ENCODE measurements at places on chromosomes 12 and 14. TPM values are rescaled to one million over a fixed set of nuclear protein-coding genes. Genes with fewer than 3 reads are reported as not detected.

DNA sequence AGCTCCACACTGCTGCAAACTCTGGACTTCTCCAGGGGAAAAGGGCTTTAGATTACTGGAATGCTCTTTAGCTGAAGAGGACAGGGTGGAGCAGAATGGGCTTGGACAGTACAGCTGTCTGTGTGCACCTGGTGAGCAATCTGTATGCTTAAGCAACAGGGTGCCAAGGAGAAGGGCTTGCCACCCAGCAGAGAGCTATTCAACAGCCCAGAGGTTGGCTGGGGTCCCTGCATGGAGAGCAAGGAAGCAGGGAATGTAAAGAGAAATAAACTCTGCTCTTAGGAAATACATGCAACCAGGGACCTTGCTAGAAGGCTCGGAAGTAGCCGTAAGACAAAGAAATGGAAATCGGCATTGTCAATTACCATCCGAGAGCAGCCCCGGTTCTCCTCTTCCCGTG, 53.0 kb upstream of the CORO1C start:
- DNase-seq = no peak

DNA sequence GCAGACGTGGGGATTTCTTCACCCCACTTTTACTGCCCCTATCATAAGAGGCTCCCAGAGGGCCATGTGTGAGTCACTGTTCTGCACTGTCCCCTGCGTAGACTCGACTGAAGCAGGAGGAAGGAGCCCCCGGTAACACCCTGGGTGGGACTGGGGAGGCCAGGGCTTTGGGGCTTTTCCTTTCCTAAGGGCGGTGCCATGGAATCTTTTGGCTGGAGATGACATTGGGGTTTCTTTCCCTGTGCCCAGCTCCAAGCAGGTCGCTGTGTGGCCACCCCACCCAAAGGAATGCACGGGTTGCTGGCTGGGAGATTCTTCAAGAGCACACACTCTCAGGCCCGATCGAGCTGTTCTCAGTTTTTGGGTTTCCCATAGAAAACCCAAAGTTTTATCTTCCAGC, 62.3 kb upstream of the RIN3 start:
- no peak for DNase-seq

Gene TPH2
- not detected for total RNA-seq

Gene HOXC13
- total RNA-seq = not detected

DNA sequence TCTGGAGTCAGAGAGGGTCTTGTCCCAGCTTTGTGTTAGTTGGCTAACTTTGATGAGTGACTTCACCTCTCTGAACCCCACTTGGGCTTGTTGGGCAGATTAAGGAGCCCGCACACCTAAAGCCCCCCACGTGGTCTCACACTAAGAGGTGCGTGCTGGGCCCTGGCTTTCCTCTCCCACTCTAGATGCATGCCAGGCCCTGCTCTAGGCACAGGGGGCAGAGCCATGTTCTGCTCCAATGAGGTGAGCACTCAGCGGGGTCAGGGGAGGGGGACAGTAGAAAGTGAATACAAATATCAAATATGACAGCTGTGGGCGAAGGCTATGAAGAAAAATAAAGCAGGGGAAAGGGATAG, 119.0 kb downstream of the GCH1 start:
- no peak for DNase-seq
